Activated CD4-positive, alpha-beta T cell treated with anti-CD3 and anti-CD28 coated beads, Interleukin-2, amount 50 U/mL, for 48 hours (primary cell): ENCODE measurements at places on chromosomes 1 and 21.

DNA sequence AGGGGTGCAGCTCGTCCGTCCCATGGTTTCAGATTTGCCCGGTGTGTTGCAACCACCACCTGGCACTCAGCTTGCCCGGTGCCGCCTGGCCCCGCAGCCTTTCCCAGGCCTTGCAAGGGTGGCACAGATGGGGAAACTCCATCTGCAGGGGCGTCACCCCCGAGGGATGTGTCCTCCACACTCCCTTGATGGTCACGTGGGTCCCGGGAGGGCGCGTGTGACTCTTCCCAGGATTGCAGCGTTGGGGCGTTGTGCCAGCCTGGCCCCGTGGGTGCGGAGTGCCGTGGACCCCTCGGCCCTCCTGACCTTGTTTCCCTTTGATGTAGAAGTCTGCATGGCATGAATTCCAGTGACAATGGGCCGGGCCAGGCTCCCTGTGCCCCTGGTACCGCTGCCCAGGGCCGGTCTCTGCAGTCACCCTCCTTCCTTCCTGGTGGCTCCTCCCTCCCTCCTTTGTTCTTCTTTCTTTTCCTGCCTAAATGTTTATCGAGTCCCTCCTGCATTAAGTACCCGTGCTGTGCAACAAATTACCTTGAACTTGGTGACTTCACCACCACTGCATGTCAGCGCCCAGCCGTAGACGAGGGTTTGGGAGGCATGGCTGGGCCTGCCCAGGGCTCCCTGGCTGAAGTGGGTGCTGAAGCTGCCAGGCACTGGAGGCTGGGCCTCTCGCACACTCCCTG, 22.9 kb downstream of the RRP1 start:
- DNase-seq = no peak

DNA sequence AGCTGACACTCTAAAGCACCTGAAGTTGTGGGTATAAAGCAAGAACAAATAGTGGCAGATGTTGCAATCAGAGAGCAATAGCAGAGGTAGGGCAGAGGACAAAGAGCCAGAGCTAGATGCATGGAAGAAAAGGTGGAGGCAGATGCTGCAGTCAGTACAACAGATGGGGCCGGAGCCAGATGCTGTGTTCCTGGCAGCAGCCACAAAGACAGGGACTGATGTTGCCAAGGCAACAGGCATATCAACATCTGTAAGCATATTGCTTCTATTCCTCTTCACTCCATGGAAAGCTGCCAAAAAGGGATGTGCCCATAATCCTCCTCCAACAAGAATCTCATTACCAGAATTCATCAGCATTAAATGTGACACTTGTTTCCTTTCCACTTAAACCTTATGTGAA, 108.0 kb downstream of the TNNI3K start:
- DNase-seq = no peak

DNA sequence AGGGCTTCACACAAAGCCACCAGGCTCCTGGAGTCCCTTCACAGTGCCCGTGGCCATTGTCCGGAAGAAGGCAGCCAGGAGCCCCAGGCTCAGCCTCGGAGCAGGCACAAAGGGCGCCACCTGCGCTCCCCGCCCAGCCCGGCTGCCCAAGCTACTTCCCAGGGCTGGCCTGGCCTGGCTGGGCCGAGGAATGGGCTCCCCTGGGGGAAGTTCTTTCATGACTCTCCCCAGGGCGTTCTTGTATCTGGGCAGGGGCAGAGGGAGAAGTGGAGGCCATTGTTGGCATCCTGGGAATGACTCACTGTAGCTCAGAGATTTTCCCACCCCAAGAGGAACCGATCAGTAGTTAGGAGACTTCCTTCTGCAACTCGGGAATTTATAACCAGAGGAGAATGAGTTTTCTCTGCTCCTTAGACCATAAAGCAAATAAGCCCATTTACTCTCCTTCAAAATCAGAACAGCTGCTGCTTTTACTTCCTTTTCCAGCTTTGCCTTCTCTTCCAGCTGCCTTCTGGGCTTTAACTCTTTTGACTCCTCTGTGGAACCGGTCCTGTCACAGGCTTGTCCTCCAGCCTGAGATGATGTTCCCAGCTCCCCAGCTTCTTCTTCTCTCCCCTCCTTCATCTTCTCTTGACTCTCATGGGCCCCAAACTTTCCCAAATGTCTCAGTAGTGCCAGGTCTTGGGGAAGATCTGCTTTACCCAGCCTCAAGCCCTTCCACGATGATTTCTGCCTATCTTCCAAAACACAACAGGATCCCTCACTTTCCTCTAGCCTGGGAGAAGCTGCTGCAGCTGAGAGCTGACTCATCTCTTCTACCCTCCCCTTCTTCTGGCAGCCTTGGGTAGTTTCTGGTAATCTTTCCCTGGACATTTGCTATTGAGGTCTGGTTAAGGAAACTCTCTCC, 118.7 kb upstream of the CD34 start:
- no peak for DNase-seq

- DNase-seq = no peak
Observed at GRCh38 chr1:93502571-93502970, 54.7 kb downstream of the FNBP1L start.

DNA sequence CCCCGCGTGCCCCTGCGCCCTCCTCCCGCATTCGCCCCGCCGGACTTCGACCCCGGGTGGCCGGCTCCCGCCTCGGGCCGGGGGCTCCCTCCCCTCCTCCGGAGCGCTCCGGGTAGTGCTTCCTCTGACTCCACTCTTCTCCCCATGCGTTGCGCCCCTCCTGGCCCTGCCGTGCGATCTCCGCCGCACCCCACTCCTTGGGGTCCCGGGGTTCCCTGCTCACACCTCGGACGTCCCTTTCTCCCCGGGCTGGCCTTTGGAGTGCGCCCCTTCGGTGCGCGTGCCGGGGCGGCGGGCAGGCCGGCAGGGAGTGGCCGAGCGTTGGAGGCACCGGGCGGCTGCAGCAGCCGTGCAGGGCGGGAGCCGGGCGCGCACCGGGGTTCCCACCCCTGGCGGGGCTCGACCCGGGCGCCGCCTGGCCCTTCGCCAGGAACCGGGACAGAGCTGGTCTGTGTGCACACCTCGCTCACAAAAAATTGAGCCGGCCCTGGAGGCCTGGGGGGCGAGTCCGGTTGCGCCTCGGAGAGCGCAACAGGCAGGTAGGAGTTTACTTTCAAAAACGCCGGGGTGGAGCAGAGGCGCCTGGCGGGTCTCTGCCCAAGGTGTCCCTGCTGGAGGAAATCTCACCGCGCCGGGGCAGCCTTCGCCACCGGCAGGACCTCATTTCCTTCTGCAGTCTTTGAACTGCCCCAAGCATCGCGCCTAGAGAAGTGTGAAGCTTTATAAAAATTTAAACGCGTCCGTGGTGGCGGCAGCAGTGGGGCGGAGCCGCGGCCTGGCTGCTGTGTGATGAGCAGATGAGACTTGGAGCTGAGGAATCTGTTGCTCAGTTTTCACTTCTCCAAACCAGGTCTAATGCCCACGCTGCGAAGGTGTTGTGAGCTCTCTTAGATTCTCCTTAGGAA, 650 bp downstream of the VANGL1 start:
- peak; percentile 27 for DNase-seq

DNA sequence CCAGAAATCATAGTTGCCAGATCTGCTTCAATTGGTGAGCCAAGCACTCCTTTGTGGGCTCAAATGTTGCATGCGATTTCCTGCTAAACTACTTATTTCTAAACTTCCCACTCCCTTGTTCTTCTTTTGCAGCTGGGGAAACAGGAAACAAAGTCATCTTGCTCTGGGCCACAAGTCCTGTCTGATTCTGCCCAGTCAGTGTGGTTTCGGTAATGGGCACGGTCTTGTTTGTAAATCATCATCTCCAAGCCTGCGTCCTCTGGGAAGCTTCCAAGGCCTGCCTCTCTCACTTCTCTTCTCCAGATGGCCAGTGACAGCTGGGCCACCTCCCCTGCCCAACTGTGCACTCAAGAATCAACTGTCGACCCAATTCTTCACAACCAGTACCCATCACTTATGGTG, 4.4 kb downstream of the S100A8 start:
- no peak for DNase-seq
